ENCODE measurements at places on chromosomes 16 and 17. TPM values are rescaled to one million over a fixed set of nuclear protein-coding genes. Genes with fewer than 3 reads are reported as not detected.

GCGR gene
- not detected for total RNA-seq

SMIM5 gene
- 2.3 TPM for total RNA-seq

RPL23 gene
- total RNA-seq, result 807 TPM

POLR2A gene
- total RNA-seq, result 47.1 TPM

- no peak for DNase-seq
These were observed 26.2 kb upstream of the PLCG2 start for GRCh38 chr16:81752876-81753227.

RBL2 gene
- 13.8 TPM for total RNA-seq

All from PC-3 (cell line).